ENCODE measurements at places on chromosomes 4 and X. TPM values are rescaled to one million over a fixed set of nuclear protein-coding genes. Genes with fewer than 3 reads are reported as not detected.

- DNase-seq, result no peak
Measured at GRCh38 chr4:110290511-110290910, 92.1 kb upstream of the ELOVL6 start.

DNA sequence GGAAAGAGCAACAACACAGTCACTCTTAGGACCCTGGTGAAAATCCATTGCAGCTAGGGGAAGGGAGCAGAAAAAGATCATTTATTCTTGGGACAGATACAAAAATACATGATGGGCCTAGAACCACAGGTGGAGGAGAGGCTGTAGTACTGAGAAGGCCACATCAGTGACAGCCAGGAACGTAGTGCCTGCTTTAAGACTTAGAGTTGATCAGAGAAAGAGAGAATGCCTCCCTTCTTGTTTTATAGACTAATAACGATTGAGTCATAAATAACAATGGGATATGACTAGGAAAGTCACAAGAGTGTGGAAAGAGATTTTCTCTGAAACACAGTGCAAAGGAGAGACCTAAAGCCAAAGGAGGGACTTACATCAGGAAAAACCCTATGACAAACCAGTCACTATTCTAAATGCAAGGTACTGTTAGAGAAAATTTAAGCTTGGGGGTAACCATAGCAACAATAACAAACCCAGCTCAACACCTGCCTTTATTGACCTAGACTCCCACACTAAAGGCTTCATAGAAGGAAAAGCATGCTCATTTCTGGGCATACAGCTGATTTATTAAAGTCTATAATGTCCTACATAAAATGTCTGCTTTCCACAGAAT lies 1015.0 kb upstream of the GRID2 start:
- no peak for DNase-seq

The PNMA3 gene
- total RNA-seq, result 1.8 TPM

GRCh38 chrX:148541584-148541940 lies 41.1 kb downstream of the AFF2 start:
- no peak for DNase-seq

GRCh38 chr4:41209187-41209586 lies 5.2 kb downstream of the APBB2 start:
- no peak for DNase-seq

The EIF4E gene
- total RNA-seq, result 56.1 TPM

The HSFX3 gene
- total RNA-seq, result 0.25 TPM

The ZDHHC9 gene
- 11.9 TPM for total RNA-seq

Data from left ventricle myocardium inferior (tissue), 1 donor.